ENCODE measurements at places on chromosomes 3 and 15.

DNA sequence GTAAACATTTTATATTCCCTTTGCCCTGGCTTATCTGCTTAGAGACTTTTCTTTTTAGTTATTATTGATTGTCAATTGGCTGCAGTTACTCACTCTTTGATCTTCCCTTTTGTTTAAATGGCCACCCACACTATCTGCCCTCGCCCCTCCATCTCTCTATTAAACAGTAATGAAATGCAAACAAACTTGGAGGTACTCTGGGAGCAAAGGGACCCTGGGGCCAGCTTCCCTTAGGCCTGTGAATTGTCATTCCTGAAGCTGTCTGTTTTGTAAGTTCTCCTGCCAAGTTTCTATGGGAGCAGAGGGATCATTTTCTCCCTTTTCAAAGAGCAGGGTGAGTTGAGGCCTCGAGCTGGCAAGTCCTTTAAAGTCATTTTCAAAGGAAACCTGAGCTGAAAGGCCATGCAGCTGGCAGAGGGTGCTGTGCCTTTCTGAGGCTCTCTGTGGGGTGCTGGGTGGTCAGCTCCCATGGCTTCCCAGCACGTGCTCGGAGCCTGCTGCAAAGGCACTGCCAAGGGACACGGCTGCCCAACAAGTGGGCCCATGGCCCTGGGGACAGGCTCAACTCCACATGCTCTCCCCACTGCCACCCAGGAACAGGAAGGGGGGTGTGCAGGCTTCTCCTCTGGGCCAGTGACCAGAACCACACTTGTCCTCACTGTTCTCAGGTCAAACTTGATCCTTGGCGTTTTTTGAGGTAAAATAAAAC lies 17.4 kb upstream of the RTP2 start:
- no peak for DNase-seq

GRCh38 chr3:59890639-59891038 lies 840.8 kb upstream of the CFAP20DC start:
- no peak for DNase-seq

DNA sequence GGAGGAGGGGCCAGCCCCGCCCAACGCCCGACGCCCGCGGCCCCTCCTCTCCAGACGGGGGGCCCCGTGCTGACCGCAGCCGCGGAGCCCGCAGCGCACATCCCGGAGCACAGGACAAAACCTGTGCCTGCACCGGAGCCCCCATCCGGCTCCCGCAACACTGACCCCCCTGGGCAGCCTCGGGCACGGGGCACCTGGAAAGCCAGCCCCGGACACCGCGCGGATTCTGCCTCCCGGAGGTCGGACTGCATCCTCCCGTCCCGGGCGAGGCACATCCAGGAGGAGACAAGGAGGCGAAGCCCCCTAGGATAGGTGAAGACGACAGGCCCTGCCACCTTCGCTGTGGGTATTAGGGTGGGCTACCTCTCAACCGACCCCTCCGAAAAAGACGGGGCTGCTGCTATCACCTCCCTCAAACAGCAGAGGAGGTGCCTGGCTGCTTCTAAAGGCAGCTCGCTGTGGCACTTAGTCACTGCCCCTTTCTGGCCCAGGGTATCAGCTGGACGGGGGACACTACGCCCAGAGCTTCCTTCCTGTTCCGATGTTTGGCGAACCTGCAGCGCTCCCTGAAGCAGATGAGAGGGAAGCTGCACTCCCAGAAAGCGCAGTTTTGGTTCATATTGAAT lies 10.6 kb downstream of the XXYLT1 start:
- DNase-seq = no peak

- no peak for DNase-seq
Measured at GRCh38 chr15:42021593-42021992, 751 bp upstream of the PLA2G4E start.

DNA sequence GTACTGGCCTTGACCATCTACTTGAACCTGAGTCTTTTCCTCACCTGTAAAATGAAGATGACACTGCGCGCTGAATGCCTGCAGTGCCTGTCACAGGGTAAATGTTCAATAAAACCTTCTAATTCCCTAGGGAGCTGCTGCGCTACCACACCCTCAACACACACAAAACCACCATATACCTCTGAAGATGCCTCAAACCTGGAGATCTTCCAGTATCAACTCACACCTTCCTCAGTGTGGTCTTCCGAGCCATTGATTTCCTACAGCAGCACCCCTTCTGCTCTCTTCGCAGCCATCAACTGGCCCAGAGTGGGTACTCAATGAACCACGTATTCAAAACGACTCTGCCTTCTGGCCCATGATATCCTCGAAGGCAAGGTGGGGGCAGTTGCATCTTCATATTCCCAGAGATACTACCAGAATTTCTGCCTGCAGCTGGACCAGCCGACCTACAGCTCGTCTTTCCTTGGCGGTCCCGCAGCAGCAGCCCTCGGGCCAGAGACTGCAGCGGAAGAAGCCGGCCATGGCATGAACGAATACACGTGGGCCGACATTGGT lies 695 bp downstream of the RPL32 start:
- DNase-seq = no peak

DNA sequence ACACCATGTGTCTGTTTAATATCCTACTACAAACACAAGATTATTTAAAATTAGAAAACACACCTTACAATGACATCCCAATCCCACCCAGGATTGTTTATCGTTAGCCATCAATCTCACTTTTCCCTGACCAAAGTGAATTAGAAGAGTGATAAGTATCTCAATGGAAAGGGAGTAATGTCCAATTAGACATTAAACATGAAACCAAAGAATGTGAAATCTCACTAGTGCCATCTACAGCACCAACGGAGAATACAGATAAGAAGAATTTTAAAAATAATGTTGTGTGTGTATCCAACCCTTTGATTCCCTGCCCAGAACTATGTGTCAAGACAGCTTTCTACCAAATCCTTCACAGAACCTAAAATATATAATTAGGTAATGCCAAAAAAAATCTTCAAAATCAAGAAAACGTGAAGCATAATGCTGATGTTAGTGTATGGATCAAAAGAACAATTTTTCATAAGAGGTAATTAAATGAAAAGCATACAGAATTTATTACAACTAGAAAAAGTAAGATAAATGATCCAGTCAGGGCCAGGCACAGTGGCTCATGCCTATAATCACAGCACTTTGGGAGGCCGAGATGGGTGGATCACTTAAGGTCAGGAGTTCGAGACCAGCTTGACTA lies 64.2 kb downstream of the SCAPER start:
- no peak for DNase-seq

DNA sequence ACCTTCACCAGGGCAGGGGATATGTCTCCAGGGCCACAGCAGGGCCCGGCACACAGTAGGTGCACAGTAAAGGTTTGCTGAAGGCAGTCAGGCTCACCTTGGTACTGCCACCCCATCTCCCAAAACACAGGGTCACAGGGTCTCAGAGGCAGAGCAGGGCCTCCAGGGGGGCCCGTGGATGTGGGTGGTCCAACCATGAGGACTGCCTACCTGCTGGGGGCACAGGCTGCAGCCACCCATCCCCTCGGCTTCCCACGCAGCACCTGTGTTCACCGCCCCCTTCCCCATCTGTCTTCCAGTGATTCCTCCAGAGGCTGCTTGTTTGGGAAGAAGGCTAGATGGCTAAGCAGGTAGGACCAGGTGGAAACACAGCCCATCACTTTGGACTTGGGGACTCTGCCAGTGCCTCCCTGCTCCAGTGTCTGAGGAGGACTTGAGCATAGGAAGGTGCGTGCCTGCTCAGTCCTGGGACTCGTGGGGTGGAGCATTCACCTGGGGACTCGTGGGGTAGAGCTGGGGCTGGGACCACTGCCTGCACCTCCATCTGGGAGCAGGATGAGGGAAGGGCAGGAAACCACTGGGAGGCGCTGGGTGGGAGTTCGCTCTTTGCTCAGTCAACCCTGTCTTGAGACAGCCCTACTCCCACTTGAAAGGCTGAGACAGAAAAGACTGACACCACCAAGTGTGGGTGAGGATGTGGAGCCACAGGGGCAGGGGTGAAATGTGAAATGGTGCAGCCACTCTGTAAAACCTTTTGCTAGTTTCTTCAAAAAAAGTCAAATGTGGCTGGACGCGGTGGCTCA lies 18.8 kb upstream of the PLXND1 start:
- no peak for DNase-seq

DNA sequence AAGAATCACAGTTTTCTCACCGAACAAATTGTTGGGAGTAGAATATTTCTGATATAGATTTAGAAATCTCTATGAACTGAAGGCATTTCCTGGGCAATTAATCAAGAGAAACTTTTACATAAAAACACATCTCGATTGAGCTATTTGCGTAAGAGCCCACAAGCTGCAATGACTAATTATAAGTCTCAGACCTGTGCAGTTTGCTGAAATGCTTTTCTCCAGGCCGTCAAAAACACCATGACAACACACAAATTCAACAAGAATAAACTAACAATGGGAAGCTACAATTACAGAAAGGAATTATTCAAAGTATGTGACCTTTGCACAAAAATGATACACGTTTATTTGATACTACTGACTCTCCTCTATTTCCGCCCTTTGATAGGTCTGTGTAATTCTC lies 481.2 kb upstream of the WNT5A start:
- DNase-seq = no peak

- DNase-seq = no peak
Measured at GRCh38 chr3:164208821-164209220, 869.5 kb downstream of the SI start.

DNA sequence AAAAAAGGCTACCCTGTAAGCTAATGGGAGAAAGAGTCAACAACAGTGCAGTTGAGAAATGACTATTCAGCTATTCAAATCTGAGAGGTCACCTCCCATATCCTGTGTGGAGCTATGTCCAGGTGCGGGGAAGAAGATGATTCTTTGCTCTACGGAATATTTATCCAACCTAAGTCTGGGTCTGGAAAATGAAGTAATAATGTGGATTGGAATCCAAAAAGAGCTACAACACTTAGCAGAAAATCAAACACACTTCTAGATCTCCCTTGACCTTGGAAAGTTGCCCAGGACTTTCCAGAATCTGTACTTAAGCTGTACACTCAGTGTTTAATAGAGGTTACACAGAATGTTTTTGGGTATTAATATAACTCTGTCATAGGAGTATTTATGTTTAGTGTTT lies 251.9 kb downstream of the NAALADL2 start:
- DNase-seq = no peak

GRCh38 chr3:178802993-178803693 lies 266.9 kb downstream of the KCNMB2 start:
- DNase-seq = no peak

- DNase-seq = no peak
Measured at GRCh38 chr3:197549261-197549885, 6.4 kb downstream of the BDH1 start.

- no peak for DNase-seq
Measured at GRCh38 chr3:195086885-195087284, 184.1 kb downstream of the XXYLT1 start.

DNA sequence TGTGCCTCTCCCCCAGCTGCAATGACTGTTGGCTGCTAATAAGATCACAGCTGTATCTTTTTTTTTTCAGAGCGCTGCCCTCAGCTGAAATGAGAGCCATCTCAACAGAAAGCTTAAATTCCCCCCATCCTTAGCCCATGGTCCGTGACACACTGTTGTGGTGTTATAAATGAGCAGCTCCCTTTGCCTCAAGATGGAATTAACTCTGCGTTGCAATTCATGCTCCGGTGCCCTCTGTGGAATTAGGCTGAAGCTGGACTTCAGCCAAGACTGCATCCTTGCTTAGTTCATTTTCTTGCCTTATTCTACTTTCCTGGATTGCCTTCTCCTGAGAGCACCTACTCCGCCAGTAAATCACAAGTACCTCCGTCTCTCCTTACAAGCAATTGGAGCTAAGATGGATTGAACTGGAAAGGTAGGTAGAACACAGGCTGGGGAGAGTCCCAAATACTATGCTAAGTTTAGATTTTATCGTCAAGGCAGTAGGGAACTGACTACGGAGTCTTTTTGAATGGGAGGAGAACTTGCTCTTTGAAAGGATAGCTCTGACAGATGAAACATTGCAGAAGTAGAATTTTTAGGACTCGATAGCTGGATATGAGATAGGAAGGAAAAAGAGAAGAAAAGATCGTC lies 39.0 kb upstream of the THRB start:
- DNase-seq = no peak

DNA sequence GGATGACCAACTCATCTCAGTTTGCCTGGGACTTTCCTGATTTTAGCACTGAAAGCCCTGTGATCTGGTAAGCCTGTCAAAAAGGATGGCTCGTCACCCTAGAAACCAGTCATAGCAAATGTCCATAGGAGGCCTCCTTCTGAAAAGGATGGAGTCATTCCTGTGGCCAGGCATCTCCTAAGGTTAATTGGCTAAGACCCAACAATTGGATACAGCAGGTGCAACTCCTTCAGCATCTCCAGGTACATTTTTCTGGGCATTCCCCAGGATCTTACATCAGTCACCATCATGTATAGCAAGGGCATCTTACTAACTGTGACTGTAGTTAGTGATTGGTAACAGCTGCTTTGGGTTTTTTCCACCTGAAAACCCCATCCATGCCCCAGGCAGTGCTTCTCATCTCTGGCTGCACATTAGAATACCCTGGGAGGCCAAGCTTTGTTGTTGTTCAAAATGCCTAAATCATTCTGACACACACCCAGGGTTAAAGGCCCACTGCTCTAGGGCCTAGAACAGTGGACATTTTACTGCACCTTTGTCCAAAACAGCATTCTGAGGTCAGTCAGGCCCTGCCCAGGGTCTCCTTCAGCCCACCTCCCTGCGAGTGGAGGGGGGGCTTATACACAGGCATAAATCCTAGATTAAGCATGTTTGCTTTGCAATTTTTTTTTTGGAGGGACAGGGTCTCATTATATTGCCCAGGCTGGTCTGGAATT lies 28.3 kb upstream of the GALNT15 start:
- no peak for DNase-seq

GRCh38 chr3:168362661-168363247 lies 267.0 kb upstream of the GOLIM4 start:
- DNase-seq = no peak

- DNase-seq = no peak
Measured at GRCh38 chr3:171028779-171029232, 2.3 kb upstream of the SLC2A2 start.

- DNase-seq = no peak
Measured at GRCh38 chr3:105435277-105435676, 68.6 kb downstream of the ALCAM start.

GRCh38 chr15:80739919-80740318 lies 39.3 kb upstream of the CEMIP start:
- no peak for DNase-seq

- DNase-seq = peak; percentile 56
Measured at GRCh38 chr15:69468241-69469121, 15.9 kb downstream of the RPLP1 start.

GRCh38 chr3:185825639-185826481 lies 1.0 kb upstream of the IGF2BP2 start:
- DNase-seq = peak; percentile 8

DNA sequence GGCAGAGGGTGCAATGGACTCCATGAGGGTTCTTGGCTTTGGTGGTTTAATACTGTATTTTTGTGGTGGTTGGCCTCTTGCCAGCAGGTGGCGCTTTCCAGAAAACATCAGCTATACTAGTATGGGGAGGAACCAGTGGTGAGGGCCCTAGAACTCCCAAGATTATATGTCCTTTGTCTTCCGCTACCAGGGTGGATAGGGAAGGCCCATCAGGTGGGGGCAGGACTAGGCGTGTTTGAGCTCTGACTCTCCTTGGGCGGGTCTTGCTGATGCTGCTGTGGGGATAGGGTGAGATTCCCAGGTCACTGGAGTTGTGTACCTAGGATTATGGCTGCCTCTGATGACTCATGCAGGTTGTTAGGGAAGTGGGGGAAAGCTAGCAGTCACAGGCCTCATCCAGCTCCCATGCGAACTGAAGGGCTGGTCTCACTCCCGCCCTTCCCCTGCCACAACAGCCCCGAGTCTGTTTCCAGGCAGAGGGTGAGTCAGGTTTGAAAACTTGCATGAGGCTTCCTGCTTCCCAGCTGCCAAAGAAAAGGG lies 357.7 kb downstream of the OTOL1 start:
- peak; percentile 2 for DNase-seq

GRCh38 chr3:16377847-16378302 lies 112.9 kb downstream of the OXNAD1 start:
- DNase-seq = no peak

All from activated CD4-positive, alpha-beta T cell treated with anti-CD3 and anti-CD28 coated beads for 24 hours (primary cell).